ENCODE measurements at places on chromosomes 12 and 14. TPM values are rescaled to one million over a fixed set of nuclear protein-coding genes. Genes with fewer than 3 reads are reported as not detected.

- peaks cover 27% of the 10 kb centered on the region for H3K4me1 ChIP-seq
- H3K4me3 ChIP-seq, result no peak overlapping the region
- H3K27me3 ChIP-seq, result no peaks in the 10 kb centered on the region
- H3K36me3 ChIP-seq, result no peaks in the 10 kb centered on the region
These were observed 117.4 kb downstream of the DAD1 start for GRCh38 chr14:22471545-22472121.

ABHD12B gene
- total RNA-seq, result not detected

GRCh38 chr14:29410581-29410980, 517.1 kb downstream of the PRKD1 start:
- H3K4me3 ChIP-seq, result no peak overlapping the region
- no peaks in the 10 kb centered on the region for H3K4me1 ChIP-seq
- DNase-seq, result no peak

TAMALIN gene
- 10.8 TPM for total RNA-seq

KIF26A gene
- total RNA-seq, result 2.5 TPM

ADAMTS20 gene
- not detected for total RNA-seq

DNA sequence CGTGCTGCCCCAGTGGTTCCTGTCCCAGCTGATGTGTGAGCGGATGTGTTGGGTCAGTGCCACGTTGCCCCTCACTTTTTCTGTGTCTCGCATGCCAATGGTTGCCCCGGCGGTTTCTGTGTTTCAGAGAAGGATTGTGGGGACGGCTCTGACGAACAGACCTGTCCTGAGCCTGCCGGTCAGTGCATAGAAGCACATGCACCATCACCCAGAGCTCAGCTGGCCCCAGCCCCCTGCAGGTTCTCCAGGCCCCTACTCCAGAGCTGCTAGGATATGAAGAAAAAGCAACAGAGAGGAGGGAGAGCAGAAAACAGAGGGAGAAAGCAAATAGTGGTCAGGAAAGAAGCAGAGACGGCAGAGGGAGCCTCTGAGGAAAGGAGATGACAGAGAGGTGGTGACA, 20.6 kb upstream of the LRP1-AS start:
- H3K27ac ChIP-seq, result no peak overlapping the region
- no peak overlapping the region for H3K4me3 ChIP-seq
- no peak for DNase-seq
- peaks cover 80% of the 10 kb centered on the region for H3K36me3 ChIP-seq

DNA sequence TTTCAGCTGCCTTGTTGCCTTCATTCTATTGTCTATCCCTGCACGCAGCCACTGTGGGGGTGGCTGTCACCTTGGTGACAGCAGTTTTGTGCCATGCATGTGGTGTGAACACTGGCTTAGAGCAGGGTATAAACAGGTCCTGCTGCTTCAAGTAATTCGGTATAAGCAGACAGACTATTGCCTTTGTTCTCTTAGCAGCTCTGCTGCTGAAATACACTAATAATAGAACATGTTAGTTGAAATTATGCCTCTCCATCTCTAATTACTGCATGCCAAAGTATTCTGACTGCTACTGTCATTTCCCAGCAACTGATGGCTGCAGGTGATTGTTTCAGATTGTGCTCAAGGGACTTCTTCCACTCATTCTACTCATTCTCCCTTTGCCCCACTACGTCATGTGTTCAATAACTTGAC, 34.6 kb downstream of the PTPRO start:
- DNase-seq, result no peak
- no peaks in the 10 kb centered on the region for H3K36me3 ChIP-seq
- H3K4me1 ChIP-seq, result no peaks in the 10 kb centered on the region
- no peak overlapping the region for H3K4me3 ChIP-seq
- H3K27me3 ChIP-seq, result no peaks in the 10 kb centered on the region
